ENCODE measurements at places on chromosomes 5 and 9.

GRCh38 chr5:179327021-179327735, 18.1 kb downstream of the ADAMTS2 start:
- no peak for DNase-seq

DNA sequence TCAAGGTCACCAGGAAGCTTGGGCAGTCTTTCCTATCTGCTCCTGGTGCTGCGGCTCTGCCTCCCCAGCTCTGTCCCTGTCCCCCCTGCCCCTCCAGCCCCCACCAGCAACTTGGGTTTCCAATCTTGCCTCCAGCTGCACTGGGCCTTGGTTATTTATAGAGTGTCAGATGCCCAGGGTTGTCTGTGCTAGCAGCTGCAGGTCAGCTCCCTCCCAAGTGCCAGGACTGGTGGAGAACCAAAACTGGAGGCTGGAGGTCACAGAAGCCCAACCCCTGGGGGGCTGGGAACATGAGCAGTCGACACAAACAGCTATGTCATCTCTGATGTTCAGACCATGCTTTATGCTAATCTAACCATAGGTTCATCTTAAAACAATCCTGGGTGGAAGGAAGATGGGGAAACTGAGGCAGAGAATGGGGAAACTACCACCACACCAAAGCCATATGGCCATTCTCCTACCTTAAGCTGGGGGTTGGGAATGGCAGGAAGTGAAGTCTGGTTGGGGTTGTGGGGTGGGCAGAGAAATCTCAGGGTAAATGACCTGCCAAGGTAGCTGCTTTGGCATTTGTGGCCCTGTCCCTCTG, 1.7 kb downstream of the TPM2 start:
- DNase-seq = no peak

DNA sequence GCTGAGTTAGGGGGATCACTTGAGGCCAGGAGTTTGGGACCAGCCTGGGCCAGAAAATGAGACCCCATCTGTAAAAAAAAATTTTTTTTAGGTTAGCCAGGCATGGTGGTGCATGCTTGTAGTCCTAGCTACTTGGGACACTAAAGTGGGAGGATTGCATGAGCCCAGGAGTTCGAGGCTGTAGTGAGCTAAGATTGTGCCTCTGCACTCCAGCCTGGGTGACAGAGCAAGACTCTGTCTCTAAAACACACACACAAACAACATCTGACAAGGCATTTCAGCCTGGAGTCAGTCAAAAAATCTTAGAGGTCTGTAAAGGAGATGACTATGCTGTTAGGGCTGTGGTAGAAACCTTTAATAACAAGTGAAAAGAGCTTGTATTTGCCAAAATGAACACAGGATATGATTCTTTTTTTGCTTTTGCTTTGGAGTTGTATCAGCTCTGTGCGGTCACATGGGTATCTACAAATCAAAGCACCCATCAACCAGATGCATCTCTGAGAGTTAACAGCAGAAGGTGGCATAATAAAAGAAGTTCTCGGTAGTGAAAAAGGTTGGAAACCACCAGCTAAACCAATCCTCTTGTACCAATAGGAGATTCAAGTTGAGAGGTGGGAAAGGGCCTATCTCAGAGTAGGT, 3.6 kb upstream of the PSMD5 start:
- DNase-seq = no peak

- DNase-seq = no peak
Observed at GRCh38 chr5:4662756-4663155, 477.4 kb upstream of the ADAMTS16 start.

GRCh38 chr5:1489754-1490153, 34.0 kb downstream of the LPCAT1 start:
- no peak for DNase-seq
